ENCODE measurements at places on chromosomes 1 and 21. TPM values are rescaled to one million over a fixed set of nuclear protein-coding genes. Genes with fewer than 3 reads are reported as not detected.

ZBTB8A gene
- total RNA-seq, result 8.0 TPM

FCRL1 gene
- total RNA-seq, result not detected

ASPM gene
- 3.9 TPM for total RNA-seq

CD34 gene
- total RNA-seq, result 0.05 TPM

OR6K3 gene
- total RNA-seq, result not detected

TBX15 gene
- not detected for total RNA-seq

PGLYRP4 gene
- not detected for total RNA-seq

SERINC2 gene
- total RNA-seq, result 8.5 TPM

SCMH1 gene
- total RNA-seq, result 31.0 TPM

WDR77 gene
- total RNA-seq, result 36.8 TPM

RERE gene
- 60.9 TPM for total RNA-seq

IQCC gene
- total RNA-seq, result 0.97 TPM

MTARC2 gene
- total RNA-seq, result 1.4 TPM

TAL1 gene
- under 0.01 TPM for total RNA-seq

C1QC gene
- not detected for total RNA-seq

SPOCD1 gene
- 47.8 TPM for total RNA-seq

ADGRL4 gene
- total RNA-seq, result 92.6 TPM

GPR3 gene
- total RNA-seq, result 0.89 TPM

KPRP gene
- not detected for total RNA-seq

FMO2 gene
- not detected for total RNA-seq

MROH9 gene
- not detected for total RNA-seq

HSD3B2 gene
- not detected for total RNA-seq

SYT11 gene
- total RNA-seq, result 46.9 TPM

EVA1C gene
- 5.8 TPM for total RNA-seq

PROK1 gene
- not detected for total RNA-seq

KLHL17 gene
- 9.2 TPM for total RNA-seq

LEMD1 gene
- not detected for total RNA-seq

SPRR2A gene
- not detected for total RNA-seq

CLDN19 gene
- not detected for total RNA-seq

RNU1-2 gene
- total RNA-seq, result under 0.01 TPM

PTGFR gene
- 34.0 TPM for total RNA-seq

RAB7B gene
- total RNA-seq, result 1.3 TPM

RBM11 gene
- total RNA-seq, result not detected

MORC3 gene
- total RNA-seq, result 43.7 TPM

DDR2 gene
- total RNA-seq, result 189 TPM

SLC25A24 gene
- 62.4 TPM for total RNA-seq

LINGO4 gene
- total RNA-seq, result not detected

CHIA gene
- total RNA-seq, result not detected

HTR6 gene
- total RNA-seq, result not detected

CFAP298 gene
- total RNA-seq, result 25.4 TPM

NFASC gene
- total RNA-seq, result 10.1 TPM
